Activated naive CD4-positive, alpha-beta T cell (primary cell): ENCODE measurements at places on chromosomes 2 and 18.

GRCh38 chr2:151181524-151181923 is 80.1 kb downstream of the RBM43 start:
- DNase-seq: no peak

DNA sequence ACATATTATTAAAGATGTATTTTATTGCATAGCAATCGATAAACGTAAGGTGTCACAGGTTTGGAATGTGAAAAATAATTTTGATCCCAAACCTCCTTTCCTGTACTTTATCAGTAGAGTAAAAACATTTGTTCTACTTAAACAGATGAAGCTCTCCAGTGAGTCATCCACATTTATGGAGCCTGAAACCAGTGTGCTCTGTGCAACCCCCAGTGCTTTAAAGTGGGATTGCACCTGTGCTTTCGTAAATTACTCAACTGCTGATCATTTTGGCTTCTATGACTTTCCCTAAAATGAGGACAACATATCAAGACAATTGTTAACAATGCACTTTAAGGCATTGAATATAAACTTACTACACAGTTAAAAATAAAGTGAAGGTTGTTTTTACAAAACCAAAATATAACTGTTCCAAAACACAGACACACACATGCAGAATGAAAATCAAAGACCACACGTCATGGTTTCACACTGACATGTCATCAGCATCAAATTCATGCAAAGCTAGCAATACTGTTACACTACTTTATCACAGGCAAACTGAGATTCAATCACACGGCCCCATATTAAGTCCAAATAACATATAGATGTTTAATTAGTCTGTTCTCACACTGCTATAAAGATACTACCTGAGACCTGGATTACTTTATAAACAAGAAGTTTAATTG is 9.7 kb downstream of the TMEM18 start:
- no peak for DNase-seq

GRCh38 chr2:27154488-27154887 is 5.7 kb downstream of the TCF23 start:
- no peak for DNase-seq

- DNase-seq: no peak
These were observed 100.9 kb upstream of the CELF4 start for GRCh38 chr18:37666451-37666850.

- DNase-seq: no peak
These were observed at the start of gene ZNF804A for GRCh38 chr2:184598316-184599053. ZNF804A (plus strand) TSS chr2:184598529; CDS start chr2:184598960, 431 bp downstream.

- DNase-seq: no peak
These were observed 6.8 kb downstream of the SERPINE2 start for GRCh38 chr2:224032283-224032682.

- DNase-seq: no peak
These were observed 438.1 kb upstream of the DSEL start for GRCh38 chr18:67954594-67954993.

DNA sequence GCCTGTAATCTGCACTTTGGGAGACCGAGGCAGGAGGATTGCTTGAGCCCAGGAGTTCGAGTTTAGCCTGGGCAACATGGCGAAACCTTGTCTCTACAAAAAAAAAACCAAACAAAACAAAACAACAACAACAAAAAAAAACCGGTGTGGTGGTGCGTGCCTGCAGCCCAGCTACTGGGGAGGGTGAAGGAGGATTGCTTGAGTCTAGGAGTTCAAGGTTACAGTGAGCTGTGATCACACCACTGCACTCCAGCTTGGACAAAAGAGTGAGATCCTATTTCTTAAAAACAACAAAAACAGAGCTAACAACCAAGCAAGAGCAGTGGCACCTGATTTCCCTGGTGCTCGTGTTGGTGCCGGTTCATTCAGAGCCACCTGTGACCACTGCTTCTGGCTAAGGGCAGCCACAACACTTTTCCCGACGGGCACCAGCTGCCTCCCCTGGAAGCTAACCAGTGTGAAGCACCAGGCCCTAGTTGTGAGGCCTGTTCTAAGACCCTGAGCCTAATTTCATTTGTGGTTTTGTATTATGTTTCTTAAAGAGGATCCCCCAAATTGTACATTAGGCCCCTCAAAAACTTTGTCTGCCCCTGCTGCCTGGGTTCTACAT is 1.3 kb downstream of the AOX1 start:
- no peak for DNase-seq

DNA sequence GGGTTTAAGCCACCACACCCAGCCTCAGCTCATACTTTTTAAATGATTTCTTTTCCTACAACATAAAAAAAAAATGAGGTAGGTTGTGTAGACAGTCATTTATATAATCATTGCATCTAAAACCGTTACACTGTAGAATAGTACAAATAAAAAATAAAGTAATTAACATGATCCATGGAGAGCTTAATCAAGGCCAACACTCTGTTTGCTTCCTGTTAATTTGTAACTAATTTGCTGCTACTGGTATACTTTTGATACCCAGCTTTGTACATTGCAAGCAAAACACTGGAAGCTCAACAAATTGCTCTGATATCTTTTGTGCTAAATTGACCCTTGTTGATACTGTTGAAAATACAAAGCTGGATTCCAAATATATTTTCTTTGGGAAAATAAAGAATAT is 20.2 kb upstream of the KCTD1 start:
- no peak for DNase-seq

- DNase-seq: no peak
These were observed 145.0 kb downstream of the ZNF407 start for GRCh38 chr18:74742573-74743243.

DNA sequence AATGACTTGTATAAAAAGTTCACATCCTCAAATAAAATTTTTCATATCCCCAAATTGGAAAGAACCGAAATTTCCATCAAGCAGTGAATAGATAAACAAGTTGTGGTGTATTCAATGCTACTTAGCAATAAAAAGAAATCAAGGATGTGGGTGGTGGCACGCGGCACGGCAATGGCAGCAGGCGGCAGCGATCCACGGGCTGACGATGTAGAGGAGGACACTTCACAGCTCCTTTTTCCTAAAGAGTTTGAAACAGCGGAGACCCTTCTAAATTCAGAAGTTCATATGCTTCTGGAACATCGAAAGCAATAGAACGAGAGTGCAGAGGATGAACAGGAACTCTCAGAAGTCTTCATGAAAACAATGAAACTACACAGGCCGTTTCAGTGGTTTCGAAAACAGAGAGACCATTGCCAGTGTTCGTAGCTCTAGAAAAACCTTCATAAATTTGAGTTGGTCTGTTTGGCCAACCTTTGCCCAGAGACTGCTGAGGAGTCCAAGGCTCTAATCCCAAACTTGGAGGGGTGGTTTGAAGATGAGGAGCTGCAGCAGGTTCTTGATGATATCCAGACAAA is 9.8 kb upstream of the IL36A start:
- peak; percentile 27 for DNase-seq

DNA sequence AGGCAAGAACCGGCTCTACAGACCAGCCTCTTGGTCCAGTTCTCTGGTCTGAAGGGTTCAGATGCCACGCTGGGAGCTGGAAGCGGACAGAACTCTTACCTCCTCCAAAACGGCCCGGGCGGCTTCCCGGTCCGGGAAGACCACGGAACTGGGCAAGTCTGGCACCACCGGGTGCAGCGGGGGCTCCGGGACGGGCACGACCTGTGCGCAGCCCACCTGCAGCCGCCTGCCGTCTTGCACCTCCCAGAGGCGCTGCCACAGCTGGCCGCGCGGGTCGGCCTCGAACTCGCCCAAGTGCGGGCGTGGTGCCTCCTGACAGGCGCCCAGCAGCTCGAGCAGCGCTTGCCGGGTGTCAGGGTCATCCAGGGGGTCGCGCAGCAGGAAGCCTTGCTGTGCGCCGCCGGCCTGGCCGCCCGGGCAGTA is 773 bp downstream of the CMPK2 start:
- peak; percentile 64 for DNase-seq

DNA sequence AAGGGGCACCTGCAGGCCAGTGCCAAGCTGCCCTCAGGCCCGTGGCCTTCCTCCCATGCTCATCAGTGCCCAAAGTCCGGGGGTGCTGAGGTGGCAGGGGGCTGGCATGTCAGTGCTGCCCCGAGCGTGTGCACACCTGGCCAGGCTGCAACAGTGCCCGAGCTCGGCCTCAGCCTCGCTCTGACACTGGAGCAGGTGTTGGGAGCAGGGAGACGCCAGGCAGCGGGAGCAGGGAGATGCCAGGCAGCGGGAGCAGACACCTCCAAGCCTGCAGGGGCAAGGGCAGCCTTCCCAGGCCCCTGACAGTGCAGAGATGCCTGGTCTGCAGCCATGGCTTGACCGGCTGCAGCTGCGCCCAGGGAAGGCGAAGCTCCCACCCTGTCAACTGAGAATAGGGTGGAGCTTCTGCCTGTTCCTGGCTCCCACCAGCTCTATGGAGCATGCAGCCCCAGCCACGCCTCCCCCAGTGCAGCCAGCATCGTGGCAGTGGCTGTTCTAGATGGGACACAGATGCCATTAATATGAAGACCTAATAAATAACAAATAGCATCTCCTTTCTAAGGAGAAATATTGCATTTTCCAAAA is 82.4 kb downstream of the DTNB start:
- no peak for DNase-seq

DNA sequence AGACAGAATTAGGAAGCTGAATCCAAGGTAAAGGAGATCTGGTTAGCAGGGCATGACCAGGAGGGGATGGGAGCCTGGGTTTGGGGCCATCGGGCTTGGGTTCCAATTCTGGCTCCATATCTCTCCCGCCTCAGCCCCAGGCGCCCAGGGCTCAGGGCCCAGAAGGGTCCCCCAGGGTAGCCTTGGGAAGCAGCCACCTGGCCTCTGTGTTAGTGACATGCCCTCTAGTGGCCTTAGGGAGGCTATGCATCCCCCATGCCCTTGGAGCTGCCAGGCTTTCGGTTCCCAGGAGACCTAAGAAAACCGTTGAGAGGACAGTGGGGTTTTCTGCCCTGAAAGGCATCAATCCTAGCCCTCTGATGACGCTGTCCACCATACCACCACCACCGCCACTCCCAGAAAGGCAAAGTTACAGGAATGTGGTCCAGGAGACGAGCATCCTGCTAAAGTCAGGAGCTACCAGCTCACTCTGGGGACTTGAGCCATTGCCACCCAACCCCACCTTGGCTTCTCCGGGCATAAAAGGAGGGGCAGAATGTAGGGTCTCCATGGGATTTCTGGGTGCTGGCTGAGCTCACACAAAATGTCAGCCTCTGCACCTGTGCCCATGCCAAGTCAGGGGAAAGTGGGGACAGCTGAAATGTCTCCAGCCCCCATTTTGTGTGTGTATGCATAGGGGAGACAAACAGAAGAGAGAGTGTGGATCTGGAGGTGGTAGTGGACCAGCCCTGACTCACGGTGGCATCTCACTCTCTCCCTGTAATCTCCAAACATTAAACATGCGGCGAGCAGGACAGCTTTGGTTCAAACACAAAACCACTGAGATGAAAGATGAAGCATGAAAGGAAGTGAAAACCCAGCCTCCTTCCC is 56.5 kb downstream of the EMX1 start:
- DNase-seq: no peak

DNA sequence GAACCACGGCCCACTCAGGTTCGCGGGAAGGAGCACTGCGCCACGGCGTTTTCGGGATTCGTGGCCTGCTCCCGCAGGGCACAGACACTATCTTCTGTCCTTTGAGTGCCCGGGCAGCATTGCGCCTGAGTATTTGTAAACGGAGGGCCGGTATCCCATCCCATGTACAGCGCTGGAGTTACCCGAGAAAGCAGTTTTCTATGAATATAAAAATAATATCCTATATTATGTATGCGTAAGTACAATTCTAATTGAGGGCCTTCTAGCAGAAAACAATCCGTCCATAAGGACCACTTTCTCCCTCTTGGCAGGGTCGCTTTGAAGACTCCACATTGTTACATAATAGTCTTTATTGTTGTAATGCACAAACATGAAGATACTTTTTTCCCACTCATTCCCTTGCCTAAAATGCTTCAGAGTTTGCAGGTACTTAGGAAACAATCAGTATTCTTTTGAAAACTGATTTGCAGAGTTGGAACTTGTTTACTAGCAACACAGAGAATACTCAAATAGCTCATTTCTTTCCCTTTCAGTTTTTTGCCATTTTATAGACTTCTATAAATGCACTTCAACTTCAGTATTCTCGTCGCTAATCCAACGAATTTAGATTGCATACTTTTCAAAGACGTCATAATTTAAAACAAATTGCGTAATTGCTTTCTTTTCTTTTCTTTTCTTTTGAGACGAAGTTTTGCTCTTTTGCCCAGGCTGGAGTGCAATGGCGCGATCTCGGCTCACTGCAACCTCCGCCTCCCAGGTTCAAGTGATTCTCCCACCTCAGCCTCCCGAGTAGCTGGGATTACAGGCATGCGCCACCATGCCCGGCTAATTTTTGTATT is 1.0 kb upstream of the REV1 start:
- no peak for DNase-seq

DNA sequence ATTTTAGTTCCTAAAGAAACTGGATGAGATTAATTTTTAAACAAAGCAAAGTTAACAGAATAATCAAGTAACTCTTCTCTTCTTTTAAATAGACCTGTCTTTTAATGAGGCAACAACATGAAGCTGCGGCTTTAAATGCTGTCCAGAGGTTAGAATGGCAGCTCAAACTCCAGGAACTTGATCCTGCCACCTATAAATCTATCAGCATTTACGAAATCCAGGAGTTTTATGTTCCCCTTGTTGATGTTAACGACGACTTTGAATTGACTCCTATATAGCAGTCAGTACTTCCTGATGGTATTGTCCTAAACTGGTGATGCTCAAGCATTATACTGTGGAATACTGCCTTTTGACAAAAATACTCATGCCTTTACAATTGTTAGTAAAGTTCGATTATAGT is 53.7 kb upstream of the TWSG1 start:
- no peak for DNase-seq

DNA sequence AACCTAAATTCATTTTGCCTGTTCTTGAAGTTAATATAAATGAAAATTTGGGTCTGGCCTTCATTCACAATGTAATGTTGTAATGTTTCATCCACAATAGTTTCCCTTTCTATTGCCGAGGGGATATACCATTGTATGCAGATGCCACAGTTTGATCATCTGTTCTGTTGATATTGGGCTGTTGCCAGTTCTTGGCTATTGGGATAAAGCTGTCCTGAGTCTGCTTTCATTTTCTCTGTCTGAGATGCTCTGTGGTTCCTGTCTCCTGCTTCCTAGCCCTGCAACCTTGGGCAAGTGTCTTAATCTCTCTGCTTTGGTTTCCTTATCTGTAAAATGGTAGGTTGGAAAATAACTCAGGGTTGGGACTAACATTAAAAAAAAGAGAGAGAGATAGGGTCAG is 25.2 kb downstream of the B3GNT2 start:
- DNase-seq: no peak

DNA sequence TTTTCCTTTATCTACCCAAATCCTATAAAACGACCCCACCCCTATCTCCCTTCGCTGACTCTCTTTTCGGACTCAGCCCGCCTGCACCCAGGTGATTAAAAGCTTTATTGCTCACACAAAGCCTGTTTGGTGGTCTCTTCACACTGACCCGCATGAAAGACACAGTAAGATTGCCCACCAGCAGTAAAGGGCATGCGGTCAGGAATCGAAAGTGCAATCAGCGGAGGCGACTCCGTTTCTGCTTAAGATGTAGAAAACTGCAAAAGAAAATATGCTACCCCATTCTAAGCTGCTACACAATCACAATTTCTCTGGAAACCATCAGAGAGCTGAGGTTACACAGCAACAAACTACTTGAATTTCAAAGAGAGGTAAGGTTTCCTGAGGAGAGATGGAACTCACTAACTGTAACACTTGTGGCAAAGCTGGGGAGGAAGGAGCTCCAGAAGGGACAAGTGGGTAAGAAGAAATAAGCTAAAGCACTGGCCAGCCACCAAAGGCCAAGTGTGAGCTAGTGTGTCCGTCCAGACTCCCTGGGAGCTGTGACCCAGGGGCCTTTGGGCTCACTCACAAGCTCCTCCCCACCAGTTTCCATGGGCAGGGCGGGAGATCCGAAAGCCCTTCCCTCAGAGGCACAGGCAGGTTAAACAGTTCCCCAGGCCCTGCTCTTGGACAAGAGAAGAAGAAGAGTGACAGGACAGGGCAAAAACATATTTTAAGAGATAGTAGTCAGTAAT is 72.8 kb upstream of the TGFA start:
- no peak for DNase-seq
